Suprapubic skin (tissue), 4 donors: ENCODE measurements at places on chromosomes 16 and 17.
A peak's percentile ranks its signal among the peaks of the same experiment; 100 is the strongest.

DNA sequence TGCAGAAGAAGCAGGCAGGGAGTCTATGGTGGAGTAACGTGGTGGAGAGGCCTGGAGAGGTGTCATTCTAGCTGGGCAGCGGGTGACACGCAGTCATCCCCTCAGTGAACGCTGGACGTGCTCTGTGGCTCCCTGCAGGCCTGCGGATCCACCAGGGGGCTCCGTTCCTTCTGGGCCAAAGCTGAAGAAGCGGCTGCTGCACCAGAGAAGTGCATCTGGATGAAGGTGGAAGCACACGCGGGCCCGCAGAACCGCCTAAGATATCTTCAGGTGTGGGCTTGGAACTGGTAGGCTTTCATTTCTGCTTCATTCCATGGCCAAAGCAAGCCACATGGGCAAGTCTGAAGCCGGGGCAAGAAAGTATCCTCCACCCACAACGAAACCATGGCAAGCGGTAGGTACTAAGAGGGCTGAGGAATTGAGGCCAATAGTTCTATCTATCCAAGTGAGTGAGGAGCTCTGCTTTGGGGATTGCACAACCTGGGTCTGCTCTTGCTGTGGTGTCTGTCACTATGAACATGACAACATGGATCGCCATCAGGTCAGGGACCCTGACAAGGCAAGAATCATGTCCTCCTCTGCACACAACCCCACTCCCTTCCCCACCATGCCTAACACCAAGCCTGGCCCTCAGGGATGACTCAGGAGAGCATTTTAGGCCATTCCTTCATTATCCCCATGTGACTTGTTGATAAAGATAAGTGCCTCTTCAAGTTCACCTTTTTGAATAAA, 78.9 kb upstream of the FBXO47 start:
- DNase-seq = peak; percentile 44

- DNase-seq = no peak
These were observed 5.2 kb downstream of the CDH13 start for GRCh38 chr16:82631701-82632685.

DNA sequence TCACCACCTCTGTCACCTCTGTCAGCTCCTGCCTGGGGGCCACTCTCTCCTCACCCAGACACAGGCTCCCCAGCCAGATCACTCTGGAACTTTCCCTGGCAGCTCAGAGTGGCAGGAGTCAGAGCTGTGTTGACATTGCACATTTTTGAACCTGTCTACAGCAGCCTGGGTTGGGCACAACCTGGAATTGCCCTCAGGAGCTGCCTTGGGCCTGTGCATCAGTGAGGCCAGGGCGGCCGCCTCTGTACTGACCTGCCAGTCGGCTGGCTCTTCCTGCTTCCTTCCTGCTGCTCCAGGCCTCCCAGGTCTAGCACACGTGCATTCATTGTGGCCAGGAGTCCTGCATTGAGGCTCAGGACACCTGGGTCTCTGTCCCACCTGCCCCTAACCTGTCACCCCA, 14.2 kb upstream of the TMEM11 start:
- no peak for DNase-seq

GRCh38 chr17:66169839-66170238, 22.1 kb downstream of the CEP112 start:
- no peak for DNase-seq

- DNase-seq = no peak
These were observed 8.8 kb upstream of the CEP112 start for GRCh38 chr17:66200685-66201092.

- DNase-seq = no peak
These were observed 1.3 kb downstream of the SLC2A4 start for GRCh38 chr17:7282752-7283321.

- no peak for DNase-seq
These were observed 9.8 kb upstream of the NR1D1 start for GRCh38 chr17:40110026-40110845.

- no peak for DNase-seq
These were observed 38.8 kb upstream of the C16orf82 start for GRCh38 chr16:27027971-27028370.

DNA sequence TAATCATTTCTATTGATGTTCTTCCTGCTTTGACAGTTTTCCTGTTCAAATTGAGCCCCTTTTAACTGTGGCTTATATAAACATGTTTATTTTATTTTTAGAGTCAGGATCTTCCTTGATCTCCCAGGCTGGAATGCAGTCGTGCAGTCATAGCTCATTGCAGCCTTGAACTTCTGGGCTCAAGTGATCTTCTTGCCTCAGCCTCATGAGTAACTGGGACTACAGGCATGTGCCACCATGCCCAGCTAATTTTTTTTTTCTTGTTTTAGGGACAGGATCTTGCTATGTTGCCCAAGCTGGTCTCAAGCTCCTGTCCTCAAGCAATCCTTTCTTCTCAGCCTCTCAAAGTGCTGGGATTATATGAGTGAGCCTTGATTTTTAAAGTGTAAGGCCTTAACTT, 14.7 kb downstream of the PHKB start:
- no peak for DNase-seq

- DNase-seq = no peak
These were observed 379.2 kb upstream of the ZFHX3 start for GRCh38 chr16:73427164-73427563.

GRCh38 chr16:86343027-86343795, 167.1 kb upstream of the FOXF1 start:
- no peak for DNase-seq
